Adrenal gland (tissue), 19 donors: ENCODE measurements at places on chromosomes 12 and 14. TPM values are rescaled to one million over a fixed set of nuclear protein-coding genes. Genes with fewer than 3 reads are reported as not detected.

KRT72 gene
- not detected for total RNA-seq

OR6C76 gene
- total RNA-seq, result not detected

DNA sequence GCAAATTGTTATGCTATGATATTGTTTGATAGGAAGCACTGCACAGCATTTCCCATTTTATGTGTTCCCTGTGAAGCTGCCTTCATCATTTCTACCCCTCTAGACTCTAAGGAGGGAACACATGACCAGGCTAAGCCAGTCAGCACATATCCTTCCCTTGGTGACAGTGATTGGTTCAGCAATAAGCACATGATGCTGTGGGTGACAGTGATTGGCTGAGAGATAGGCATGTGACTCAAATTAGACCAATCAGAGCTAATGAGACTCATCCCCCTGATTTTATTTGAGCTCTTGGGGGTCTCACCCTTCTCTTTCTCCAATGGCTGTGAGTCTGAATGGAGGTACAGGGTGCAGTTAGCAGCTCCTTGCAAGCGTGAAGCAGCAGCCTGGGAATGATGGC, 195.2 kb downstream of the NUAK1 start:
- DNase-seq, result no peak

DNA sequence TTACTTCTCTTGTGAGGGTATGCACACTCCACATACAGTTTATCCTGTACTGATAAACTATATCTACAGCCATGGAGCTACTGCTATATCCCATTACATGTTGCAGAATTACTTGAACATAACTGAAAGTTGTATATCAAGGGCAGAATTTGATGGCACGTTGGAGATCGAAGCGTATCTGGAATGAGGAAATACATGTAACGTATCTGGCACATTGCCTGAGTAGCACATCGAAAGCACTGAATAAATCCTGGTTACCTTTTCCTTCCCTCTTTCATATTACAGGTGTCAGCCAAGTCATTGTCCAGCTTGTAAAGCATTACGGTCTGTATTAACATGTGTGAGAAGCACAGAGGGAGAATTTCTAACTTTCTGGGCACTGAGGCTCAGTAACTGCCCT, 42.1 kb upstream of the LIN7A start:
- DNase-seq, result no peak

DNA sequence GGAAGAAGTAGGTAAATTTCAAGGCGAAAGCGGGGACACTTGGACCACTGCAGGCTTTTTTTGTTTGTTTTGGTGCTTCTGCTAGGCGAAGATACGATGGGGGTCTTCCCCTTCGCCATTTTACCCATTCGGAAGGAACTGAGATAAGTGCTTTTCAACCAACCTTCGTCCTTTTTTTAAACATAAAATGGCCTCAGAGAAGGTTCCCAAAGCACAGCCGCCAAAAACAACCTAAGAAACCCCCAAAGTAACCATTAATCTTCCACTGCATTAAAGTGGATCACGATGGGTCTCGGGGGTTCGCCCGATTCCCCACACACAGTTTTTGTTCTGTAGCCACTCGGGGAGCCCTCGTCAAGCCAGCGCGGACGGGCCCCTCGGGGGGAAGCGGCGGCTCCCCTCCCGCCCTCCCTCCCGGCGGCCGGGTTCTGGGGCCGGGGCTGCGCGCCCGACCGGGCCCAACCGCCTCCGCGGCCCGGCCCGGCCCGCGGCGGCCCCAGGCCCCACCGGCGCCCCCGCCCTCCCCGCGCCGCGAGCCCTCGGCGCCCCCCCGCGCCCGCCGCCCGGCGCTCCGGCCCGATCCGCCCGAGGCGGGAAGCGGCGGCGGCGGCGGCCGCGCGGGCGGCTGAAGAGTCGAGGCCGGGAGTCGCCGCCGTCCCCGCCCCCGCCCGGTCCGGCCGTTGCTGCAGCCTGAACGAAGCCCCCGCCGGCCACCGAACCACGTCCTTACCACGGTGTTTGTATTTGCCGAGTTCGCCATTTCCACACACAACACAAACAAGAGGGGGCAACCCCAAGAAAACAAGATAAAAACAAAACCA, 790 bp downstream of the GTF2A1 start:
- DNase-seq, result peak; percentile 68
